Upper lobe of left lung (tissue), 6 donors: ENCODE measurements at places on chromosomes 2 and 18. TPM values are rescaled to one million over a fixed set of nuclear protein-coding genes. Genes with fewer than 3 reads are reported as not detected.
A peak's percentile ranks its signal among the peaks of the same experiment; 100 is the strongest.

- peak; percentile 72 for DNase-seq
Measured at GRCh38 chr2:219475697-219476651, 22.7 kb upstream of the GMPPA start.

Gene OTOS
- not detected for total RNA-seq

Gene AP1S3
- total RNA-seq: 10.5 TPM

DNA sequence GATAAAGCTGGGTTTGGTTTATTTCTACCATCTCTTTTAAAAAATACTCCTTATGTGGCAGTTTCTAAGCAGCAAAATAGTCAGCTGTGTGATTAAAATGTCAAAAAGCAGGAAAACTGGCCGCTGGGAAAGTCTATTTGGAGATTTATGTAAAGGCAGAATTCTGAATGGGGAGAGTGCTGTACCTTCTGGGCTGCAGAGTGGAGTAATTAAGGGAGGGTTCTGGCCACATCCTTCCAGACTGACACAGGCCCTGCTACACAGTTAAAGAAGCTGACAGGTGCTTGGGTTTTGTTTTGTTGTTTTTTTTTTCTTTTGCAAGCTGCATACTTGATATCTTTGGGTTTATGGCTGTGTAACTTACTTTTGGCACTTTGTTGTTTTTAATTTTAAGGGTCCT lies 157.2 kb downstream of the WDSUB1 start:
- DNase-seq: no peak

GRCh38 chr2:41657226-41657625 lies 390.6 kb upstream of the PKDCC start:
- no peak for DNase-seq

Gene CNOT9
- total RNA-seq: 32.8 TPM

Gene PROKR1
- 0.06 TPM for total RNA-seq

DNA sequence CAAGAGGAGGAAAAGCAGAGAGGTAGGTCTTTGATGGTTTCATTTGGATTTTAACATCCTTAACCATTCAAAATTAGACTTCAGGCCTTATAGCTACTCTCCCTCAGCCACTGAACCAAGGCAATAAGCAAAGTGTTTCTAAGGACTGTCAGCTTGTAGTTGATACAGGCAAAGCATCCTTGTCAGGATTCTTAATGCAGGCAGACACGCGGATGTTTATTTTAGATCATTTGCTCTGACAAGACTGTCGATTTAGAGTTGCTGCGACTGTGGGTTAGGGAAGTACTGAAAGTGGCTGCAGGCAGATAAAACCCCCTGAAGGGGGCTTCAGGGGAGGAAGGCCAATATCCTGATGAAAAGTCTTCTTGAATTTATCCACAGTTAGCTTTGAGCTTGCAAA lies 46.6 kb downstream of the CDH20 start:
- DNase-seq: no peak

Gene CSRNP3
- 1.0 TPM for total RNA-seq

- DNase-seq: peak; percentile 78
Measured at GRCh38 chr2:85706599-85707296, 12.6 kb downstream of the GNLY start.

Gene ASB18
- not detected for total RNA-seq

DNA sequence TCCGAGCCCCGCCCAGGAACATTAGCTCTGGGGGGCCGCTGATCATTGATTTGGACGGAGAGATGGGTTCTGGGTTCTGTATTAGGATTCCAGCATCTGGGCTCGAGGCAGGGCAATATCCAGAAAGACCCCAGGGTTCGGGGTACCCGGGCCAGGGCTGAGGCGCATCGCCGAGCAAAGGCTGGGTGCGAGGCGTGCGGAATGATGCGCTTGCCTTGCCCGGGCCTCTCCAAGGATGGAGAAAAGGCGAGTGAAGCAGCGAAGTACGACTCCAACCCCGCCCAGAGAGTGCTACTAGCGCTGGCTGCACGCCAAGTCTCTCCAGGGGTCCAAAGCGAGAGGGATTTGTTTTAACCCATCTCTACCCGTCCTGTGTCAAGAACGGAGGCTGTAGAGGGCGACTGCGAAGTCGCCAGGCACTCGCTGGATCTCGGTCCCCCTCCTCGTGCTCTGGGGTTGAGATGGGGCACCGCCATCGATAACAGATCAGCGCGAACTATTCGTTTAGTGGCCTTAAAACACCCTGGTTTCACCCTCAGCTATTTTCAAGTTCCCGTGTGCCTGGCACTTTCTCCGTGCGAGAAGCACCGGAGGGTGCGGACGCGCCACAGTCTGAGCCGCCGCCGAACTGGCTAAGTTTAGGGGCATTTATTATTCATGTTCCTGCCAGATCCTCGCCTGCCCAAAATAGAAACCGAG lies 1.9 kb downstream of the ADCYAP1 start:
- DNase-seq: peak; percentile 50

GRCh38 chr18:75208836-75209128 lies 157 bp downstream of the PTGR3 start:
- peak; percentile 92 for DNase-seq

DNA sequence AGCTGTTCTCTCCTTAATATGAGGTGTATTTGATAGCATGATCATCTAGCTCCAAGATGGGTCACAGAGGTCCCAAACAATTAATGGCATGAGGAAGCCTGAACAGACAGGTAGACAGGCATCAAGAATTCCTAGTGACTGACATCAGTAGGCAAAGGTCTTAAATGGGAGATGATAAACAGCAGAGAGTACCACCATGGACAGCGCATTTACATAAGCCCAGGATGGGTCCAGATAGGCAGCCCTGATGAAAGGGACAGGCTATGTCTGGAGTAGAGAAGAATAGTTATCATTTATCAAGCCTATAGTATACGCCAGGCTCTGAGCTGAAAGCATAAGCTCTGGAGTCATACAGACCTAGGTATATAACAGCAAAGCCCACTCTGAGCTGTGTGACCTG lies 434.7 kb upstream of the SETBP1 start:
- no peak for DNase-seq

DNA sequence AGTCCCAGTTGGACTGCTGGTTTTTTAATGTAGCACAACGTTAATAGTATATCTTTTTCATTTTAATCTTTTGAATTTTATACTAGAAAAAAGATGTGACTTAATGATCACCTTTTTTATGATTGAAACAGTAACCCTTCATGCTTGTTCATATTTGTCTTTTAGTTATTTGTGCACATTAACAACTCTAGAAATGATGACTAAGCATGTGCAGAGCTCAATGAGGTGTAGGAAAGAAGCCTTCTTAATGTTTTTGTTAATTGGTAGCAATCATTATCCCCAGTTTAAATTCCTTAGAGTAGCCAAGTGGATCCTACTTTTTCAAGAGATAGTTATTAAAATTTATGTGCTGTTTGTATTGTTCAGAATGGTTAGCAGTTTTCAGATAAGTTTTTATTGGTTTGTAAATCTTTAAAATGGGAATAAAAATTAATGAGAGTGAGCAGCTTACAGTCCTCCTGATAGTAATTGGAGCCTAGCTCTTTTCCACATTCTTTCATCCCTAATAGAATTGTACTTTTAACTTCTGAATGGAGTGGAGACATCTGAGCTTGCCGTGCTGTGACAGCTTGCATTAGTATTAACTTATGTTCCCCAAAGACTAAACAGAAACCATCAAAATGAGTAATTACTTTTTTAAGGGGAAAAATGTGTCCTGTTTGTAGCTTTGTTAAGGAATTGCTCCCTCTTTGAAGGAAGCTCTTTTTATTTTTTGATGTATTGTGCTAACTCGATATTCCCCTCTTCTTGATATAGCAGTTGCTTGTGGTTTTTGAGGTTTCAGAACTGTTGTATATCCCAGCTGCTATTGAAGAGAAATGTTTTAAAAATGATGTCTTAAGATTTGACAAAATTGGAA lies 17.3 kb downstream of the PIK3C3 start:
- no peak for DNase-seq

- DNase-seq: no peak
Measured at GRCh38 chr2:64402876-64403275, 51.1 kb upstream of the LGALSL start.
